ENCODE measurements at places on chromosomes 7 and 10.

GRCh38 chr7:106952001-106952657 is 87.0 kb downstream of the PIK3CG start:
- no peak for DNase-seq

- DNase-seq, result no peak
Measured at GRCh38 chr7:151776876-151777494, 99.9 kb downstream of the PRKAG2 start.

DNA sequence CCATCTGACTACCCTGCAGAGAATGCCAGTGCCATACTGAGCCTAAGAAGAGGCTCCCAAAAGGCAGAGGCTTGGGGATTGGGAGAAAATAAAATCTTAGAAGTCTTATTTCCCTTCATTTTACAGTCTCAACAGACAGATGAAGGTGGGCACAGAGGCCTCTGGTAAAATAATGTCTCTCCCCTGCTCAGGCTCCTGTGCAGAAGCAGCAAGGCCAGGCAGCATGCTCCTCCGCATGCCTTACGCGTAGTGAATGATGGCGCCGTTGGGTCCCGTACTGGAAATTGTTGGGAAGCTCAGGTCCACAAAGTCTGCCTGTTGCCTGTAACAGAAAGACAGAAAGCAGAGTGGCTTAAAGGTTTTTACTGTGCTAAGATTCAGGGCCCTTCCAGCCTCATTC is 45.8 kb downstream of the XPNPEP1 start:
- no peak for DNase-seq

DNA sequence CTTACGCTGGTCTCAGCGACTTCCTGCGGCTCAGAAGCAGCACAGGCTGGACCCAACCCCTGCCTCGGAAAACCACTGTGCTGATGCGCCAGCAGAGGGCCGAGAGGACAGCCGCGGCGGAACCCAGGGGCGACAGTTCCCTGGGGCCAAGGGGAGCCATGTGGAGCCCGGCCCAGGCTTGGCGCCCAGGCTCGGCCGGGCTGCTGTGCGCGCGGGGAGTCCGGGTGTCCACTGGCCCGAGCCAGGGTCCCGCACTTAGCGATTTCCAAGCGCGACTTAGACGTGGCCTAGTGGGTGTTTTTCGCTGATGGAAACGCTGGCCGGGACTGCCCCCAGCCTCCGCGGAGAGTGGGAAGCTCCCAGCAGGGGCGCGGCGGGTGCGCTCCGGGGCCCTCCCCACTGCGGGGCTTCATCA is 18.6 kb upstream of the ZNF32 start:
- DNase-seq, result no peak

GRCh38 chr7:17878627-17879026 is 61.7 kb downstream of the SNX13 start:
- DNase-seq, result no peak

- no peak for DNase-seq
Measured at GRCh38 chr7:26284477-26284876, 7.2 kb upstream of the SNX10 start.

DNA sequence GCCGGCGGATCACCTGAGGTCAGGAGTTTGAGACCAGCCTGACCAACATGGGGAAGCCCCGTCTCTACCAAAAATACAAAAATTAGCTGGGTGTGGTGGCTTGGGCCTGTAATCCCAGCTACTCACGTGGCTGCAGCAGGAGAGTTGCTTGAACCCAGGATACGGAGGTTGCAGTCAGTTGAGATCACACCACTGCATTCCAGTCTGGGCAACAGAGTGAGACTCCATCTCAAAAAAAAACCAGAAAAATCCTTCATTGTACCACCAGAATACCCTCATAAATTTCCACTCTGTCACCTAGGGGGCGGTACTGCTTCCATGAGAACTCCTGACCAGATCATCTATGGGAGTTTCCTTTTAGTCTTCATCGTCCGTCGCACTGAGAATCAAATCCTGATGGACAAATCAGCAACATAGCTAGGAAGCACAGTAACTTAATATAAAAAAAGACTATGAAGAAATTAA is 225.8 kb upstream of the KLF14 start:
- DNase-seq, result no peak

DNA sequence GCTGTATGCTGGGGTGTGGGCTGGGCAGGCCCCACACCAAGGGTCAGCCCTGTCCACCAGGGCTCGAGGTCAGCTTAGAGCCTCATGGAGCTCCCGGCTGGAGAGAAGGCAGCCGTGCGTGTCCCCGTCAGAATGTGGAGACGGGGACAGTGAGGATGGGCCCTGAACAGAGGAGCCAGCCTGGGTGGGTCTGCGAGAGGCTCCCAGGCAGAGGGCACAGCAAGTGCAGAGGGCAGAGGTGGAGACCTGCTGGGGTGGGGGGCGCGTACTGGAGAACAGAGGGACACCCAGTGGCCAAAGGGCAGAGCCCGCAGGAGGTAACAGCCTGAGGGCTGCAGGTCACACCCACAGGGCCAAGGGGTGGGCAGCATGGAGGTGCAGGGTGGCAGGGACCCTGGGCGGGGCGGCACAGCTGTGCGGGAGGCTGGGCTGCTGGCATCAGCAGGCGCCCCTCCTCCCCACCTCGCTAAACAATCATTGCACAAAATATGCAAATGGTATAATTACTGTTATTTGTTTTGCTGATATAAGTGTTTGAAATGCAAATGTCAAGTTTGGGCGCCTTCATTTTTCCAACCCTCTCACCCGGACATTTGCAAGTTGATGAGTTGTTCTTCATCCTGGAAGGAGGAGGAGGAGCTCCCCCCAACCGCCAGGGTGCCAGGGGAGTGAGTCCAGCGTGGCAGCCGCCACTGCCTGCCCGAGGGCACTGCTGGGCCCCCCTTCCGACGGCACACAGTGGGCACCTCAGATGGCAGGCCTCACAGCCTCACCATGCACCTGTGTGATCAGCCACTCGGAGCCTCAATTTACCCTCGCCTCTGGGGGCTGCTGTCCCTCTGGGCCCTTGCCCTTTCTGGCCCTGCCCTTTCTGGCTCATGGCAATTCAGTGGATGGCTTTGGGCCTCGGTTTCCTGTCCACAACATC is 35.0 kb downstream of the ELFN1 start:
- DNase-seq, result no peak

- DNase-seq, result no peak
Measured at GRCh38 chr10:129604333-129605032, 137.4 kb downstream of the MGMT start.

DNA sequence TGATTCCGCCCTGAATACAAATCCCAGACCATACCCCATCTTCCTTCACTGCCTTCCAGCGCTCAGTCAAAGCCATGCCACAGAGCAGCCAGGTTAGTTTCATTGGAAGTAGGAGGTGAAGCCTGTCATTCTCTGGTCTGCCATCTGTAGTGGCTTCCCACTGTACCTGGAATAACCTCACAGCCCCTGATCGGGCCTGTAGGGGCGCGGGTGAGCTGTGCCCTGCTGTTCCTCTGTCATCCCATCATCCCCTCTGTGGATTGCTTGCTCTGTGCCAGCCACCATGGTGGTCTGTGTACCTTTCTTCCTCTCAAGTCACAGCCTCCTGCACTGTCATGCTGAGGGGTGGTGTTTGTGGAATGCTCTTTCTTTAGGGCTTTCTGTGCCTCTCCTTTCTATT is 155.1 kb downstream of the ZNF22 start:
- no peak for DNase-seq

DNA sequence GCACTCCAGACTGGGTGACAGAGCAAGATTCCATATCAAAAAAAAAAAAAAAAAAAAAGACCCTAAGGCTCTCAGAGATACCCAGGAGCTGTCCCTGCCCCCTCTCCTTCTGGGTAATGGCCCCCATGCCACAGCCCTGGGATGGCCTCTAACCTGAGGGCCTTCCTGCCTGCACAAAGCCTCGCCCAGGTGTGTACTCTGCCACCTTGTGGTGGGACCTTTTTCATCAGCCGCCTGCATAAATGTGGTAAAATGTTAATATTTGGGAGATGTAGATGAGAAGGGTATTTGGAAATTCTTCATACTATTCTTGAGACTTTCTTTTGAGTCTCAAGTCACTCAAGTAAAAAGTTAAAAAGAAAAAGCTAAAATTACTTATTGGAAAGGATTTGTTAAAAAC is 46.3 kb upstream of the RNF216 start:
- DNase-seq, result peak; percentile 46

- DNase-seq, result peak; percentile 70
Measured at GRCh38 chr7:150755473-150756099, 18.4 kb downstream of the GIMAP5 start.

DNA sequence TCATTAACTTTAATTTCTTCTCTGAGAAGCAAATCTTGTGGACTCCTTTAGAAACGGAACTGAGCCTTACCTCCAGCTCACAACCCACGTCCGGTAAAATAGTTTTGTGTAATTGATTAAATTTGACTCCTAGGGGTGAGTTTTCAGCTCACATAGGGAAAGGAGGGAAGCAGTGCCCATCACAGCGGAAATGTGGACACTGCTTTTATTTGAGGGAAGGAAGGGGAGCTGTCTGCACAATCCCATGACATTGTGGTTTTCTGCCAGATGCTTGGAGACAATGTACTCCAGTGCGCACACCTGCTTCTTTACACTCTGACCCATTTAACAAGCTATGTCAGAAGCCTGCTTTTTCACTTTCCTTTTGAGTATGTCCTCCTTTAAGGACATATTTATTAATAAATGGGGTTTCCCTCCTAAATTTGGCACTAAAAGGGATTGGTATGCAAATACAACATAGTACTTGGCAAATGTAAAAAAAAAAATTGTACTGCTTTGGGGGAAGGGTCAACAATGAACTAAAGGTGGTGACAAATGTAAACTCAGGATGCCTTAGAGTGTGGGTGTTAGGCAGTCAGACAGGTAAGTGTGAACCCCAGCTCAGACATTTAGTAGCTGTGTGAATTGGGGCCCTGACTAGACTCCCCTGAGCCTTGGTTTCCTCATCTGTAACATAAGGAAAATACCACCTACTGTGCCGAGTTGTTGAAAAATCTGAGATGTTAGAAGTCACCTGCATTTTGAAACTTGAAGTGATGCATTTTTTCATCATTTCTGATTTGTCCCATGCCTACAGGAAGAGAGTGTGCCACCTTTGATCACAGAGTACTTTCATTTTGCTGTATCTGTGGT is 90.2 kb upstream of the KLF6 start:
- no peak for DNase-seq

- no peak for DNase-seq
Measured at GRCh38 chr10:12833451-12833850, 168.1 kb downstream of the CCDC3 start.

DNA sequence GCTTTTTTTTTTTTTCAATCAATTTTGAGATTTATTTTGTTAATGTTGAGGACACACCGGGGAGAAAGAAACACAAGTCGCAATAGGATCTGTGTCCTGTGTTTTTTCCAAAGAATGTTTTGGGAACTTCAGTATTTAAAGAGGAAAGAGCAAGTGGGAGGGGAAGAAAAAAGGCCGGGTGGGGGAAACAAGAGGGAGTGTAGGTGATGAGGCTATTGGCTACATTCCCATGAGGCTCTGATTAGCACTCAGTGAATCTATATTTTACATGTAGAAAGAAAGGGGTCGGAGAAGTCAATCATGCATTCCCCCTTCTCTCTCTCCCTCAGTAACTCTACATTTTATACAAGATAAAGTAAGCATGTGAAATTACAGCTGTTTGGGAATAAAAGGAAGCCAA is 4.1 kb downstream of the ZNF680 start:
- no peak for DNase-seq

GRCh38 chr7:117808341-117808757 is 64.9 kb downstream of the CTTNBP2 start:
- no peak for DNase-seq

DNA sequence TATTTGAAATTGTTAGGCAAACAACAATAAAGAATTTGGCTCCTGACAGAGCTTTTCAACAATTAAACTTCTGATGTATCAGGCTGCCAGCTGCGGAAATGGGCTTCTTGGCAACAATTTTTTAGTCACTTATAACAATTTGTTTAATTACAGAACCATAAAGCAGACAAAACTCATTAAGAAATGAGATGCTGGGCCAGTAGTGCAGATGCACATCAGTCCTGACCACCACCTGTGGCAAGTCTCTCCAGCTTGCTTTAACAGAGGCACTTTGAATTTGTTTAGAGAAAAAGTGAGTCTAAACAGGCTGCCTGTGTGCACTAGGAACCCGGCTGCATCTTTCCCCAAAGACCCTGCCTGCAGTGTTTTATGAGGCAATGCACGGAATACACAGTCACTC is 1124.4 kb downstream of the NXPH1 start:
- DNase-seq, result no peak

DNA sequence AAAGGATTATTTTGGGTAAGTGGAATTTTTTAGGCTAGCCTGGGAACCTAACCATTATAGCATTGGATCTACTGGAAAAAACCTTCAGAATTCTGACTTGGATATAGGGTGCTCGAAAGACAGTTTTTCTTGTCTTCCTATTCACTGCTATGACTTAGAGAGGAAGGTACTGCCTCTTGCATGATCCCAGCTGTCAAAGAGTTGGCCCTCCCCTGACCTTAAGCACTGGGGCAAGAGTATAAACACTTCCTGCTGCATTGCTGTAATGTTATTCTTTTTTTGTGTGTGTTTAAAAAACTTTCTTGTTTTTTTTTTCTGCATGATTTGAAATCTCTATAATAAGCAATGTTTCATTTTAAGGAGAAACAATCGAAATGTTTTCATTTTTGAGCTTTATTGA is 113.0 kb downstream of the LRMDA start:
- no peak for DNase-seq

DNA sequence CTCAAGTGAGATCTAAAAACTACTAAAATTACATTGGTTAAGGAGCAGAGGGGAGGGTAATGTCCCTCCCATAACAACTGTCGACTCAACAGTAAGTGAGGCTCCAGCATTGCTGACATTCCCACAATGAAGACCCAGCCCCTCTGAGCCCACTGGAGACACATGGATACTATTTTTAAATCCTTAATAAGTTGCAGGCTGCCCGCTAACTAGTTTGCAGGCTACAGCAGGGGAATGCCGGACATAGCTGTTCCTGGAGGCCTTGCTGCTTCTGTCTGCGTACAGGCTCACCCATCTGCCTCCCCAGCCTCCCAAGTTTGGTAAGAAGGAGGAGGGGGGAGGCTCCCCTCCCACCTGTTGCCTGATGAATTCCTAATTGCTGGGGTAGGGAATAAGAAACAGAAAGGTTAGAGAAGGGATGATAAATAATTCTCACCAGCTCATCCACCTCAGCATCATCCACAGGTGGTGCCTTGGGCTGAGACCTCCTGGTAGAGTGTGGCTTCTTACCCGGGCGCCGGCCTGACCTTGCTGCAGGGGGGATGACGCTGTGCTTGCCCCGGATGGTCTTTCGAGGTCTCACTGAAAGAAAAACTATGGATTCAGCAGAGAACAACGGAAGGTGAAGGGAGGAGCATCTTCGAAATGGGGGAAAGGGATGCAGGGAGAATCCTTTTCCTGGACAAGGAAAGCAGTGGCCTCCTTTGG is 10.1 kb downstream of the FZD9 start:
- no peak for DNase-seq

Data from activated CD8-positive, alpha-beta memory T cell treated with anti-CD3 and anti-CD28 coated beads, Interleukin-2, amount 50 U/mL, for 4 hours (primary cell).